ENCODE measurements at places on chromosomes 11 and 22.

- peak; percentile 64 for DNase-seq
Measured at GRCh38 chr11:100981196-100981824, 148.3 kb downstream of the PGR start.

- no peak for DNase-seq
Measured at GRCh38 chr11:101914341-101914737, 471 bp upstream of the CEP126 start.

- DNase-seq = peak; percentile 52
Measured at GRCh38 chr11:121417055-121417551, 35.0 kb upstream of the SORL1 start.

- DNase-seq = no peak
Measured at GRCh38 chr11:87251560-87251959, 213.8 kb downstream of the TMEM135 start.

DNA sequence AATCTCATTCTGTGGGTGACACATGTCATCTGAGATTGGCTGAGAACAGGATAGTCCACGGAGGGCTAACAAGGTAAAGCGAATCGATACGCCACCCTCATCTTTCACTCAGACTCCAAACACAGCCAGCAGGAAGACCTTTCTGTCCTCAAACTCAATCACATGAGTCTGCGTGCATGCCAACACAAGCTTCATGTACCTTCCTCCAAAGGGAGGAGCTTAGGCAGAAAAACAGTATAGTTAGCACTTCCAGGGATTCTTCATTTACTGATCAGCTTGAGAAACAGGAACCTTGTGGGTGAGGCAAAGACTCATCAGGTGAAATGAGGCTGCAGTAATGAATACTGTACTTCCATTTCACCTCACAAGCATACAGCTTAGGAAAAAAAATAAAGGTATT is 767.1 kb upstream of the API5 start:
- DNase-seq = peak; percentile 79

DNA sequence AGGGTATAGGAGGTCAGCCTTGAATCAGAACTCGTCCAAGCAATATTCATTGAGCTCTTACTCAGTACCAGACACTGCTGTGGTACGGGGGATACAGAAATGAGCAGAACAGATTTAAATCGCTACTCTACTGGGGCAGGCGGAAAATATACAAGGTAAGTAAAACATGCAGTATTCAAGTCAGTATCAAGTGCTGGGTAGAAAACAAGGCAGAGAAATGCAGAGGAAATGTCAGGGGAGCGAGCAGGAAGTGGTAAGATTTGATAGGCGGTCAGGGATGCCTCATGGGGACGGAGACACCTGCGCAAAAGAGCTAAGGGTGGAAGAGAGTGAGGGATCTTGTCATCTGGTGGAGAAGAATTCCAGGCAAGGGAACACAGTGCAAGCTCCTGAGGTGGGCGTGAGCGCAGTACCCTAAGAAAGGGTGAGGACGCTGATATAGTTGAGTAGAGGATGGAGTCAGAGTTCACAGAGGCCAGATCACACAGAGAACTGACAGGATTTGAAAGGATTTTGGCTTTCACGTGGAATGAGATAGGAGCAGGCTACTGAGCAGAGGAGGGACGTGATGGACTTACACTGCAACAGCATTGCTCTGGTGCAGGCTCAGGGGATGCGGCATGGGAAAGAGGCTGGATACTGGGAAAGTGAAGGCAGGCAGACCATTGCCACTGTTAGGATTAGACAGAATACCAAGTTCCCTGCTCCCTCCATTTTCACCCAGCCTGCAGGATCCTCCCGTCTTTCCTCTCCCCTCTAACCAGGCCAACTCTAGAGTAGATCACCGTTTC is 35.8 kb downstream of the SC5D start:
- no peak for DNase-seq

- DNase-seq = no peak
Measured at GRCh38 chr22:25878933-25879332, 136.9 kb downstream of the MYO18B start.

DNA sequence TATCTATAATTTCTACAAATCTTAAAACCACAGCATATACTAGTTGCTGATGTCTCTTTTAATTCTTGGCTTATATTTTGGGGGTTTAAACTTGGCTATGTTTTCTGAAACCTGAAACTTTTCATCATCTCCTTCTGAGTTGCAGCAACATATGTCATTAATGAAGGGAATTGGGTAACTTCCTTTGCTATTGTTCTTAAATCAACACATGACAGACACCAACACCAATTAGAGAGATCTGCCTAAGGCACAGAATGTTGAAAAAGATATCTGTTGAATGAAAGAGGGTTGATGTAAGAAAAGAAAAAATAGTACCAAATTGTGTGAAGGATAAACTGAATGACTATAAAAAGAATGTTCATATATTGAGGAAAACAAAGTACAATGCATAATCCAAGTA is 10.3 kb upstream of the GAS2 start:
- DNase-seq = no peak

DNA sequence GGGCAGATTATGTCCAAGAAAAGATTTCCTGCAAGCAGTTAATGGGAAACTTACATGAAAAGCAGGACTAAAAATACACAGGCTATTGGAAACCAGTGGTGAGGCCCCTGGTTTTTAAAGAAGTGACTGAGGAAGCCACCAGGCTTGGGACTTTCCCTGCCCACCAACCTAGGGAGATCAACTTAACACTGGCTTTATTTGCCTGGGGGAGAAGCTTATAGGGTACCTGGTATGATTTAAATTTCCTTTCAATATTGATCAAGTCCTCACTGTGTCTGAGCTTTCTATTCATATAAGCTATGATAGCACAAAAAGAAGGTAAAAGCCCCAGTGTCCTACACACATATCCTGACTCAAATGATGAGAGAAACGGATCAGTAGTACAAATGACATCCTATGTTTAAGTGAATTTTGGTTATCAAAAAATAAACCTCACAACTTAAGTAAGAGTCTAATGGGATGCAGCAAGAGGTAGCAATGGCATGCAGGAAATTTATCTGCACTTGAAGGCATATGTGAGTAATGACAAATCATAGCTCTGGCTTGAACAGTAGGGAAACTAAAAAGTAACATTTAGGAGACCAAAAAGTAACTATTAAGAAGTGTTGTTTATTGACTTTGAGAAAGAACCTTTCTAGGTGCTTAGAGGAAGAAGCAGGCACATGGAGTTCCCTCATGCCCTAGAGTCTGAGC is 85.3 kb downstream of the GAB2 start:
- no peak for DNase-seq

DNA sequence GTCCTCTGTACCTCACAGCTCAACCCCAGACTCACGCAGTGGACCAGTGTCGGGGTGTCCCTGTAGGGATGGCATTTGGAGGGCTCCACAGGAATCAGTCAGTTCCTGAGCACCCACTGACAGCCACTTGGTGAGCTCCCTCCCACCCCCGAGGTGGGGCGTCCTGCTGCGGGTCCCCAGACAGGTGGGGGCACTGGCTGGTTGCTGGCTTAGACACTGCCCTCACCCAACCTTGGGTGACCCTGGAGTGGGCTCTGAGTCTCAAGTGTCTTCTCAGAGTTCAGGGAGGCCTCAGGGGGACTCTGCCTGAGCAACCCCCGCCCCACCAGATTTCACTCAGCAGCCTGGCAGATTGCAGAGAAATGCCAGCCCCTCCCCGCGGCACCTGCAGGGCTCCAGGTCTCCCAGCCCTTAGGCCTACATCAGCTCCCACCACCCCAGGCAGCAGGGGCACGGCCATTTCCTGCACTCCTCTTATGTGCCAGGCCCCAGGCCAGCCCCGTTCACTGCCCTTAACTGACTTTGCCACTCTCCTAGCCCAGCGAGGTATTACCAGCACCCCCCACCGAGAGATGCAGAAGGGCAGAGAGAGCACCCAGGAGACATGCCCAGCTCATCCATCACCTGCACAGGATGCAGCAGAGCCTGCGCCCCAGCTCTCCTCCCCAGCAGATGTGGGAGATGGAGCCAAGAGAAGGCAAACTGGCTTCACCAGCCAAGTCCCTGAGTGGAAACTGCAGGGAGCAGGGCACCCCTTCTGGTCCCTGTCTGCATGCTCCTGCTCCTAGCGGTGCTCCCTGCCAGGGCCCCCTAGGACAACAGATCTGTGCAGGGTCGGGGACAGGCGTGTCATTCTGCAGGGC is 2.4 kb downstream of the PRR5 start:
- DNase-seq = no peak

DNA sequence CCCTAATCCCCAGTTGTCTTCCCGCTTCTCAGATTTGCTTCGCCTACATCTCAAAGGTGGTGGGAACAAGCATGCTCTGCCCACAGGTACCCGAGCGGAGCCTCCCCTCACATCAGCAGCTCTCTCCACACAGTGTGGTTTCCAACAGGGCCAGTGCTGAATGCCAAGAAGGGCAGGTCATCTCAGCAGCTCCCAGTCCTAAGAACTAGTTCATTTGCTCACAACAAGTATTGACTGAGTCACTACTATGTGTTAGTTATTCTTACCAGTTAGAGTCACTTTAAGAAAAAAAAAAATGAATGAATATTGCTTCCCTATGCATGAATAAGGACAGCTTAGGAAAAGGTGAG is 66.2 kb downstream of the THAP12 start:
- DNase-seq = peak; percentile 50

GRCh38 chr11:115078461-115079438 is 400.4 kb downstream of the NXPE2 start:
- no peak for DNase-seq

GRCh38 chr11:26583550-26583949 is 11.5 kb upstream of the MUC15 start:
- peak; percentile 93 for DNase-seq

GRCh38 chr11:111512296-111513239 is at the start of gene BTG4:
Gene BTG4, minus strand, starts transcription at chr11:111512386. Its CDS starts 13,610 bp downstream, at chr11:111498776.
- DNase-seq = no peak

DNA sequence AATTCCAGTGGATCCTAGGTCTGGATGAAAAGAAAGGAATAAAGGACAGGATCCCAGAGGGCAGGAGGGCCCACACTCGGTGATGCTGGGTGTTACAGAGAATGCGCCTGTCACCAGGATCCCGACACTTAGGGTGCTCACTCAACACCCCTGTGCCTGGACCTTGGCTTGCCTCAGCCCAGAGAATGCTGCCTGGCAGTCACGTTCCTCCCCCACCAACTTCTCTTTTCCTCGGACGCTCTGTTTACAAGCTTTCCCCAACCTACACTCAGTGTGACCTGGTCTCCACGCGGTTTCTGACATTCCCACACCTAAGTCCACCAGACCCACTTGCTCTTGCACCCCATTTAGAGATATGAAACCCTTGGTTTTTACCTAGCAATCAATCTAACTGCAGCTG is 38.0 kb upstream of the ETS1 start:
- no peak for DNase-seq

GRCh38 chr22:19717691-19718455 is 3.6 kb downstream of the SEPTIN5 start:
- DNase-seq = peak; percentile 24
